ENCODE measurements at places on chromosomes 7 and 10.

GRCh38 chr10:119466655-119467054 is 75.9 kb downstream of the RGS10 start:
- peak; percentile 13 for DNase-seq

GRCh38 chr10:2616215-2616614 is 451.1 kb upstream of the PFKP start:
- no peak for DNase-seq

DNA sequence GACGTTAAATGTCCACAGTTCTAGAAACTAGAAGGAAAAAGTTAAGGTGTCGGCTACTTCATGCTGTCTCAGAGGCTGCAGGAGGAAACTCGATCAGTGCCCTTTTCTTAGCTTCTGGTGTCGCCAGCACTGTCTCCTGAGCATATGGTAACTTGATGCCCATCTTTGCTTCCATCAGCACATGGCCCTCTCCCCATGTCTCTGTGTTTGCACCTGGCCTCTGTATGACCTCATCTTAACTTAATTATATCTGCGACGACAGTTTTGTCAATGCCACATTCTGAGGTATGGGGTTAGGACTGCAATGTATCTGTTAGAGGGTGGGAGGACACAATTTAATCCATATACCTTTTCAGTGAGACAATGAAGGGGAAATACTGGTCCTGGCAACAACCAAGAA is 449.9 kb downstream of the POM121L12 start:
- DNase-seq = no peak

- DNase-seq = no peak
These were observed 110.1 kb downstream of the CDK14 start for GRCh38 chr7:90706072-90706716.

- no peak for DNase-seq
These were observed 229.7 kb downstream of the CDK14 start for GRCh38 chr7:90825779-90826178.

DNA sequence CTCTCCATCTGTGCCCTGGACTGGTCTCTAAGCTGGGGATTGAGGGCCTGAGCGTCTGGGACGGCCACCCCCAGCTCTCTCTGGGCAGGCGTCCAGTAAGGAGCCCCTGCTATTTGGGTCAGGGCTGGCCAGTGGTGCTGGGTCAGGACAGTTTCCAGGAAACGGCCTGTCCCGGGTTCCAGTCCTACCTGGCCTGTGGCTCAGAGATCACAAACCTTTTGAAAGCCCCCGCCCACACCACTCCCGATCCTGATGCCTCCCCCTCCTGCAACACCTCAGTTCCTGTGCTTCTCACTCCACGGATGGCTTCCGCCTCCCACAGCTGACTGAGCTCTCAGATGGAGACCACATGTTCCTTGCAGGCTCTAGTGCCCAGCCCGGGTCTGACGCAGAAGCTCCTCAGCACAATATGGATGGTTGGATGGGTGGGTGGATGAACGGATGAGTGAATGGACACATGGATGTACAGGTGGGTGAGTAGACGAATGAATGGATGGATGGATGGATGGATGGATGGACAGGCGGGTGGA is 91.7 kb upstream of the PDGFA start:
- DNase-seq = no peak

- DNase-seq = peak; percentile 34
These were observed 61.4 kb upstream of the PPP1R3C start for GRCh38 chr10:91694170-91694794.

DNA sequence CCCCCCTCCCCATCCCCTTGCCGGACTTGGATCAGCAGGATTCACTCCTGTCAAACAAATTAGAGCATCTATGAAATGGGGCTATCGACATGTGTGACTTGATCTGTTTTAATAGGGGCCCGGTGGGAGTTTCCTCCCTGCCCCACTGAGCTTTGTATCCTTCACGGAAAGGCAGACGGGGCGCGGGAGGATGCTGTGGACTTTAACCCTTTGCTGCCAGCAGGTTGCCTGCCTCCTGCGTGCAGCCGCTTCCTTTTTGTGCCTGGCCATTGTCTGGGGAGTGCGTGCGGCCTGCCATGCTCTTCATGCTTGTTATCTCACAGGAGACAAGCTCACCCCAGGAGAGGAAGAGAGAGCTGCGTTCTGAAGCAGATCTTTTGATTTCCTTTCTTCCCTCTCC is 512.8 kb upstream of the GALNT17 start:
- DNase-seq = no peak

DNA sequence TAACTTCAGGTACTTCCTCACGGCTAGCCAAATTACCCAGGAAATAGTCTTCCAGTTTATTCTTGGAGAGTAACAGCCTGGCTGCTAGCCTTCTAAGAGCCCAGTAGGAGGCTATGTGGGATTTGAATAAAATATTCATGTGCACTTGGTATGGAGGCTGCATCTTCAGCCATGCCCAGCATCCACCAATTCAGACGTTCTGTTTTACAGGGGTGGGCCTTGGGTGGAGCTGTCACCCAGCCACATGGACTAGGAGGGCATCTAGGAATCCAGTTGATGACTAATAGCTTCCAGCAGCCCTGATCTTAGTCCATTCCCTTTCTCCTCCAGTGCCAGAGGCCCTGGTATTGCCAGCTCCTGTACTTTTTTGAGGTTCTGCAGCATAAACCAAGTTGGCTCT is 66.3 kb upstream of the ZRANB1 start:
- DNase-seq = peak; percentile 8

DNA sequence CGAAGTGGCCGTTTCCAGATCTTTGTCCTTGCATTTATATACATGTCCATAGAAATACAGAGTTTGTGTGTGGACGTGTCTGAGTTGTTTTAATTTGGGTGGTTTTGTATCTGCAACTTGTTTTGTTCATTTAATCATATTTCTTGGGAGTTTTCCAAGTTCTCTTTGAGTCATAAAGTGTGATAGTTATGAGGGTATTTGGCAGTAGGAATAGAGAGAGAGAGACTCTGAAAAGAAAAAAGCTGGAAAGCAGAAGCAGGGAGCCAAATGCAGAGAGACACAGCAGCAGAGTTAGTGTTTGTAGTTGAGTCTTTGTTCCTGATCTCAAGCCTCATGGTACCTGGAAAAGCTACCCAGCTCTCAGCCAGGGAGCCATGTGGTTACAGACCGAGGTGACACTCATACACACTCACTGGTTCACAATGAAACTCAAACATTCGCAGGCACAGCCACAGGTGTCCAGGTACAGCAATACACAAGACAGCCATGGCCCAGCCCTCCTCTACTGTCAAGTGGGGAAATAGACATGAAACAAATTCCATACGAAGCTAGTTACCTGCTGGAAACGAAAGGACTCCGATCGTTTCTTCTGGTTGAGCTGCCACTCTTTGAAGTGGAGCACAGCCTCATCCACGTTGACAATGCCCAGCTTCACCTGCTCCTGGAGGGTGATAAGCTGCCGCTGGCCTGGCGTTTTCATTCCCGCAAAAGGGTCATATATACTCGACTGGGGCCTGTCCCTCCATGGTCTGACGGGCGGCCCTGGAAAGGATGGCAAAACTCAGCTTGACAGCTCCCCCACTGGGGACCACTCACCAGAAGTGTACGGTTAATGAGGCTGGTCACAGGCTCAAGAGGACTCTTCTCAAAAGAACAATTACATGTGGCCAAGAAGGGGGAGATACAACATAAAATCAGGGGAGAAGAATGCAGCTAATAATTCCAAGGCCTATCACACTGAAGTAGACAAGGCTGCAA is 33.3 kb upstream of the TM9SF3 start:
- DNase-seq = no peak

DNA sequence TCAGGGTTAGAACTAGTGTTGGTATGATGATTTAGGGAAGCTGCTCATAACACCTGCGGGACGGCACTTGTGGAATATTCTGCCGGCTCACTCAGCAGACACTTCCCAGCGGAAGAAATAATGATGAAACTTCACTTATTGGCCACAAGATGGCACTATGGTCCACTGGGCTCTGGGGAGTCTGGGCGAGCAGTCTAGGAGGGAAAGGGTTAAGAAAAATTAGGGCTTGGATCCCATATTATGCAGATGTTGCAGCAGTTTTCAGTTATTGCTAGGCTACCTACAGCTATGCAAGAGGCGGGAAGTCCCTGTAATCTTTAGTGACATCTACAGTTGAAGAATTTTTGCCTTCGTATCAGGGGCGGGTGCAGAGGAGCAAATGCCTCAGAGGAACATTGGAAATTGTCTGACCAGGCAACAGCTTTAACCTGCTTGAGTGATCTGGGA is 238.7 kb upstream of the PRSS58 start:
- peak; percentile 36 for DNase-seq

DNA sequence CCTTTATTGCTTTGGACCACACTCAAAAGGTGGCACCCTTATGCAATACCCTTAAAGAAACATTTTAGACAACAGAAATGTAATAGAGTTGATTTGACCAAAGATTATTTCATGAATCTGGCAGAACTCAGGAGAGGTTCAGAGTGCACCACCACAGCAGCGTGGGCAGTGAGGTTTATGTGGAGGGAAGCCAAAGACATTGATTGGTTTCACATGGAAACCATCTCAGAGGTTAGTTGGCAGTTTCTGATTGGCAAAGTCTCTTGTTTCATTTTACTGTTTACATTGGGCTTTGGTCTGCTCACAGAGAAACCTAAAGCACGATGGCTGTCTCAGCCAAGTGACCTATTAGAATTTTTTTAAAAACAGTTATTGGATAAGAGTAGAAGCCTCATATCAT is 101.3 kb downstream of the SDHAF3 start:
- DNase-seq = no peak

GRCh38 chr10:74032900-74033655 is 35.2 kb downstream of the VCL start:
- peak; percentile 23 for DNase-seq

DNA sequence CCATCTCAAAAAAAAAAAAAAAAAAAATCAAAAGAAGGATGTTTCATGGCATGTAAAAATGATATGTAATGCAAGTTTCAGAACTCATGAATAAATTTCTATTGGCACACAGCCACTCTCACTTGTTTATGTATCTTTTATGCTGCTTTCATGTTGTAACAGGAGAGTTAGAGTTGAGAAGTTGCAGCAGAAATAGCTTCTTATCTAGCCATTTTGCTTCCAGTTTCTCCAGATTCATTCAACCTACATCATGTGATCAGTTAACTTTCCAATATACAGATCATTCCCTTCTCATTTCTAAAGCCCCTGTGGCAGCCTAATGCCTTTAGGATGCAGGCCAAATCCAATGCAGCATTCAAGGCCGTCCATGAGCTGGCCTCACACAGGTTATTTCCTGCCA is 30.4 kb downstream of the ZNF786 start:
- no peak for DNase-seq

GRCh38 chr7:91212582-91212981 is 51.7 kb upstream of the FZD1 start:
- no peak for DNase-seq

DNA sequence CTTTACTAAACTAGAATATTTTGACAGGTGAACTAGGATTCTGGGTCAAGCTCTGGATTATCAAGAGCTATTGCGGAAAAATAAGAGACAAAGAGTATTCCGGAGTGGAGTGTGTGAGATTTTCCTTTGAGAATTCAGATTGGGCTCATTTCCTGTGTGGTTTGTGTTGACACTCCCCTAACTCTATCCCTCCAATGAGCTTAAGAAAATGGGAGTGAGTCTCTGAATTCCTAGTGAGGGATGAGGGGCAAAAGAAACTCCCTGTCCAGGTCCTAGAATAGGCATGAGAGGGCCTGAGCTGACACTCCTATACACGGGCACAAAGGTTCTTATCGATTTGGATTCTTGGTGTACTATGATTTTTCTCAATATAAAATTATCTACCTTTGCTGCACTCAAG is 10.2 kb downstream of the KLF14 start:
- DNase-seq = no peak

DNA sequence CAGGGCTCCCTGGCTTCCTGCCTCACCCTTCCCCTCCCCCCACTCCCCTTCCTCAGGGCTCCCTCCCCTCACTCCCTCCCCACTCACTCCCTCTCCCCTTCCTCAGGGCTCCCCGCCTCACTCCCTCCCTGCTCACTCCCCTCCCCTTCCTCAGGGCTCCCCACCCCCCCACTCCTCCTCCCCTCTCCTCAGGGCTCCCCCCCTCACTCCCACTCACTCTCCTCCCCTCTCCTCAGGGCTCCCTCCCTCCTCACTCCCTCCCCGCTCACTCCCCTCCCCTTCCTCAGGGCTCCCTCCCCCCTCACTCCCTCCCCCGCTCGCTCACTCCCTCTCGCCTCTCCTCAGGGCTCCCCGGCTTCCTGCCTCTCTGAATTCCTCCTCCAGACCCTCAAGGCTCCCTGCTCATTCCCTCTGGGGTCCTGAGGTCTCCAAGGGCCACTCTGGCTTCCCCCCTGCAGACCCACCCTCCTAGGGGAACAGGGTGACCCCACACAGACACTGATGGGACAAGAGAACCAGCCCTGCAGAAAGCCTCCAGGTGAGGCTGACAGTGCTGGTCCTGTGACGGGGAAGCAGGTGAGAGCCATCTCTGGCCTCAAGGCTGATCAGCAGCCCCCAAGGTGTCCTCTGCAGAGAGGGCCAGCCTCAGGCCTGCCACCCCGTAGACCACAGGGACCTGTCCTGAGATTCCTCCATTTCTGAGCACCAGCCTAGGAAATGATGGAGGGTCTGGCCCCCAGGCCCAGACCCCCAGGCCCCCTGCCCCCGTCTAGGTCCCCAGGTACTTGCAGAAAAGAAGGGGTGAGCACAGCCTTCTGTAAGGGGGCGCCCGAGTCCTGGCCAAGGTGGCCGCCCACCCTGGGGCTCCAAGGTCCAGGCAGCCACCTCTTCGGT is 47.2 kb downstream of the PWWP2B start:
- DNase-seq = no peak

- no peak for DNase-seq
These were observed 383.3 kb downstream of the INHBA start for GRCh38 chr7:41319581-41319980.

DNA sequence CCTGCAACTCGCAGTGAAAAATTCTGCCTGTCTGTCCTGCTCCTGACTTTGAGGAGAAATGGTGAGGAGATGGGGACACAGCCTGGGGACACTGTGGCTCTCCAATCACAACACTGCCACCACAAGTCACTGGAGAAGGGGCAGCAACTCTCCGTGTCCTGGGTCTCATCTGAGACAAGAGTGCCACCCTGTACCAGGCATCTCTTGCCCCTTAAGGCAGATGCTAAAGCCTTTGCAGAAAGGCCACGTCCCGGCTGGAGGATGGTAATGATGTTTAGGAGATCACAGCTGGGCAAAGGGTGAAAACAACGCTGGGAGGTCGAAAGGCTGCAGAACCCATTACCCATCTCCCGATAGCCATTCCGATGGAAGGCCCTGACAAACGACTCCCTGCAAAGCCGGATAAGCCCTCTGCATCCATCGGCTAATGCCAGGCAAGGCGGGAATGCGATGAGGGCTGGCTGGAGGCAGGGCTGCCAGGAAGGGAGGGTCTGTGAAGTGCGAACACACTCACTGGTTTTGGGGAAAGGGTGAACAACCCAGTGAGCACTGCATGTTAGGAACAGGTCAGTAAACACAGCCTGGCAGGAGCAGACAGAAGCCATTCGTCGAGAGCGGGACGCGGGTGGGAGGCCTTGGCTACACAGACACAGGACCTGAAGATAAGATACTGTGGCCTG is 190.8 kb downstream of the ADARB2 start:
- no peak for DNase-seq

- DNase-seq = peak; percentile 45
These were observed 13.6 kb upstream of the BPGM start for GRCh38 chr7:134632937-134633540.
